IPS-NIHi11 (cell line): ENCODE measurements at places on chromosomes 2 and 18.

- no peak for DNase-seq
These were observed 26.1 kb downstream of the CYB5A start for GRCh38 chr18:74265546-74266098.

- DNase-seq, result no peak
These were observed 128.0 kb upstream of the CD302 start for GRCh38 chr2:159925975-159926374.

- DNase-seq, result no peak
These were observed 207.3 kb upstream of the APCDD1 start for GRCh38 chr18:10247021-10247741.

DNA sequence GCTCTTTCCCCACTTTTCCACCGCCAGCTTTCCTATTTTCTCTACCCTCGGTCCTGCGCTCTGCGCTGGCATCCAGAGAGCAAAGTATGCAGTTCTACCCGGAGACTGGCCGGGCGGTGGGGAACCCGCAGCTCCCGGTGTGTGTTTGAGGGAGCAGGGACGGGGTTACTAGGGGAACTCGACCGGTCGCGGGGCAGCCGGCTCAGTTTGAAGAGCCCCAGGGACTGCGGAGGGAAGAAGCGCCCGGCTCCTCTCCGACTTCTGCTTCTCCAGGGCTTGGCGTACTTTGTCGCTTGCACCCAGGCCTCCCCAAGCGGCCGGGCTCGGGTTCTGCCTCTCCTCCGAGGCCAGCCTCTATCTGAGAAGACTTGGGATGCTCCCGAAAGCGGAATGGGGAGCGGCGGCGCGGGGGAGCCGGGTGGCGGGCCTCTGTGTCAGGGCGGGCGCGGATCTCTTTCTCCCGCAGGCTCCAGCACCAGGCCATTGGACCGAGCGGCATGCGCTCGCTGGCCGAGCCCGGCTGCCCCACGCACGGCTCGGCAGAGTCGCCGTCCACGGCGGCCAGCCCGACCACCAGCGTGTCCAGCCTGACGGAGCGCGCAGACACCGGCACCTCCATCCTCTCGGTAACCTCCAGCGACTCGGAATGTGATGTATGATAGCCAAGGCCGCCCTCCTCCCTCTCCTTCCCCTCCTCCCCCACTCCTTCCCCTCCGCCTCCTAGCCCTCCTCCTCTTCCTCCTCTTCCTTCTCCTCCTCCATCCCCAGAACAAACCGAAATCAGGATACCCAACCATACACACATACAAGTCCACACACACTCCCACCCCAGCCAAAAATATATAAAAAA, 2.8 kb downstream of the SIX3 start:
- no peak for DNase-seq

- DNase-seq, result peak; percentile 10
These were observed 1072.4 kb upstream of the ZEB2 start for GRCh38 chr2:145592361-145592760.

GRCh38 chr2:187329586-187329985, 118.5 kb downstream of the CALCRL start:
- DNase-seq, result no peak

- DNase-seq, result no peak
These were observed 10.9 kb upstream of the HS6ST1 start for GRCh38 chr2:128329607-128330006.

DNA sequence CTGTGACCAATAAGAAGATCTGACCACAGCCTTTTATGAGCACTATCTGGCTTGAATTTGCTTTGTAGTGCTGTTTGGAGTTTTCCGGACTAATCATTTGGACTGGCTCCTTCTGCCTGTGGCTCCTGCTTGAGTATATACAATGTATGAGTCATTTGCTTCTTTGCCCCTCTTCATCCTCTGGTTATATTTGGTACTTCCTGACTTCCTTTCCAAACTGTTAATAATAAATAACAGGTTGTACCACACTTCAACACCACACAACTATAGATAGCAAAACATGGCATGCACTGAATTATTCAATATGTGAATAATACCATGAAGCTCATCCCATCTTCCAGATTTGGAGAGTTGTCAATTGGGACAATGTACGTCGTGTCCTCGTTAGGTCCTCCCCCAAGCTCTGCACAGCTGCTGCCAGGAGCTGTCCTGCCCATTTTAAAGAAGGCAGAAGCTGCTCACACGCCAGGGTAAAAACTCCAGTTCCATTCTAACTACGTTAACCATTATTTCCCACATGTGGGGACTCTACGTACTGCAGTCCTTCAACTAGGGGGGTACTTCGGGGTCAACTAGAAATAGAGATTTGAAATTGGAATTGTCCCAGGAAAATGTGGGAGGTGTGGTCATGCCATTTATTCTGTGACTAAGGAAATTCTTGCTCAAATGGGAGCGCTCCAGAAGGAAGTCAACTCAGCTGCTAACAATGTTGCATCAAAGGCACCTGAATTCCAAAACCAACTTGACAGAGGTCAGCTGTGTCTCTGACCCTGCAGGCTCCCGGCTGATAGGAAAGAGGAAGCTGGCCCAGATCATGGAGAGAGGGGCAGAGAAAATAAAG, 38.1 kb downstream of the ST8SIA5 start:
- no peak for DNase-seq

DNA sequence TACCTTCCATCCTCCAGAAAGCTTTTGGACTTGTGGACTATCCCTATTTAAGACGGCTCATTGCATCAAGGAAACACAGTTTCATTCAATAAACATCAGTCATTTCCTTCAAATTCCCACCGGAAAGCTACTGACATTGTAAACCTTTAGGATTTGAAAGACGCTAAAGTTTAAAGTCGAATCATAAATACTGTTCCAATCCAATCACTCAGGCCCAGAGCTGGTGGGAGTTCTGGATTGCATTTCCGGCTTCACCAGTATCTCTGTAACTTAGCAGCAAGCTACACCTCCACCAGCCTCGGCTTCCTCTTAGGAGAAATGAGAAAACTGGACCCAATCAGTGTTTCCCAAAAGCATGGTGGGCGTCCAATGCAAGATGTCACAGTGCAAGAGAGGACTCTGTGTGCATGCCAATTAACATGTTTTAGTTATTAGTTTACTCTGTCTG, 1.6 kb downstream of the WDFY1 start:
- no peak for DNase-seq

- DNase-seq, result no peak
These were observed 95.6 kb downstream of the HDAC4 start for GRCh38 chr2:239305222-239305575.

- DNase-seq, result no peak
These were observed 1.4 kb upstream of the BCL2 start for GRCh38 chr18:63320975-63321265.
